ENCODE measurements at places on chromosomes 7 and 10.

DNA sequence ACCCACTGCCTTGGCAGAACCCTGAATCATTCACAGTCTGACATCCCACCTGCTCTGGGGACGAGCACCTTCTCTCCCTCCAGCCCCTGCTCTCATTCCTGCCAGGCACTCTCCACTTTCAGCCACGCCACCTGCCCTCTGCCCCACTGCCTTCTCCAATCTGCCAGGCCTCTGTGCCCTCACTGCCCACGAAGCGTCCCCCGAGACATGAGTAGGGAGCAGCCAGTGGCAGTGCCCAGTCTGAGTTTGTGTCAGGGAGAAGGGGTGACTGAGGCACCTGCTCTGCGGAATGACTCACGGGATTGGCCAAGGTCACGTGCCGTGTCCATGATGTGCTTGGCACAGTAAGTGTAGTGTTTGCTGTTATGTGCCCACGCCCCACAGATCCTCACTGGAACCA is 215.2 kb upstream of the PPP2R2D start:
- DNase-seq = no peak

DNA sequence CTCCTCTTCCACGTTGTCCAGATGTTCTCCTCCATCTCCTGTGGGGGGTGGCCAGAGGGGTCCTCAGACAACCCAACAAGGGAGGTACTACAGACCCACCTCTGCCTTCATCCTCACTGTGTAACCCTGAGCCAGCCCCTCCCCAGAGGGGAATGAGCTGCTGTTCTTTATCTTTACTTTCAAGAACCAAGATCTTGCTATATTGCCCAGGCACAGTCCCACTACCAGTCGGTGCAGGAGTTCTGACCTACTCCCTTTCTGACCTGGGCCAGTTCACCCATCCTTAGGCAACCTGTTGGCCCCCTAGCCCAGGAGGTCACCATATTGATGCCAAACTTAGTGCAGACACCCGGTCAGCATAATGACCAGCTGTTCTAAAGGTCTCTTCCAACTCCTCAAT is 16.8 kb upstream of the MTPAP start:
- DNase-seq = no peak

DNA sequence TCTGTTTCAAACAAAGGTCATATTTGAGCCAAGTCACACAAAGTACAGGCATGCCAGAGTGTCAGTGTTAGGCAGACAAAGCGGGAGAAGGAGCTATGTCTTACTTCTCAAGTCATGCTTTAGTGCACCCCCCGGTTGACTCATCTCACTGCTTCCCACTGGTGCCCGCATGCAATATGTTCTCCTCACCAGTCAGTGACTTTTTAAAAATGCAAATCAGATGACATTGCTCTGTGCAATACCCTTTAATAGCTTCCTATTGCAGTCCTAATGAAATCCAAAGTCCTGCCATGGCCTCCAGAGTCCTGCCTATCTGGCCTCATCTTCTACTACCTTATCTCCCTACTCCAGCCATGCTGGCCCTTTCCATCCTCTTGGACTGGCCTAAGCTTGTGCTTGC is 429.1 kb downstream of the ACTR3B start:
- no peak for DNase-seq

- DNase-seq = no peak
Measured at GRCh38 chr7:155897758-155898386, 85.6 kb upstream of the SHH start.

DNA sequence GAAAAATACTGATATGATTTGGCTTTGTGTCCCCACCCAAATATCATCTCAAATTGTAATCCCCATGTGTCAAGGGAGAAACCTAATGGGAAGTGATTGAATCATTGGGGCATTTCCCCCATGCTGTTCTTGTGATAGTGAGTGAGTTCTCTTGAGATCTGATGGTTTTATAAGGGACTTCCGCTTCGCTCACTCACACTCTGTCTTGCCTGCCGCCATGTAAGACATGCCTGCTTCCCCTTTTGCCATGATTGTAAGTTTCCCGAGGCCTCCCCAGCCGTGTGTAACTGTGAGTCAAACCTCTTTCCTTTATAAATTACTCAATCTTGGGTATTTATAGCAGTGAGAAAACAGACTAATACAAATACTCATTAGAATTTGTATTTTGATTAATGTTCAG is 5.1 kb upstream of the MRPS17 start:
- no peak for DNase-seq

DNA sequence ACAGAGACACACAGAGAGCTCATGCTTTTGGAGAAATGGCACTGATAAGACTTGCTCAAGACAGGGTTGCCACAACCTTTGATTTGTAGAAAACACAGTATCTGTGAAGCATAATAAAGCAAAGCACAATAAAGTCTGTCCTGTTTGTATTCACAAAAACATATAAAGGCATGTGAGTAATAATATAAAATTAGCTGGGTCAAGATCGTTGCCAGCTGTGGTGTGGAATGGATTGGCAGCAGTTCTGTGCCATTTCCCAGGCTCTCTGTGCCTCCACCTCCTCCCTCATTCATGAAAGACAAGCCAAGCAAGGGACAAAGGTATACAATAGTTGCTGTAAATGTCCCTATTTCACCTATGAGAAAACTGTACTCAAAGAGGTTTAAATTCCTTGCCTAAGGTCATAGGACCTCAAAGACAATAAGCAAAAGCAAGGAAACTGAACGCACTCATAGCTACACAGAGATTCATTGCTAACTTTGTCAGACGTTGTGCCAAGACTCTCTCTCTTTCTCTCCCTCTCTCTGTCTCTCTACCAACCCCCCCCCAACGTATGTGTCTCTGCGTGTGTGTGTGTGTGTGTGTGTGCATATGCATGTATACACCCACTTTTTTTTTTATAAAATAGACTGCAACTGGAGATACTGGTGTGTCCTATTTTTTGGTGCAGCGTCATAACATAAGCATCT is 31.8 kb downstream of the CHST3 start:
- no peak for DNase-seq

Measured in GM06990 (cell line).